ENCODE measurements at places on chromosomes 6 and 20.

GRCh38 chr6:34386316-34387137 is 5.9 kb downstream of the NUDT3 start:
- DNase-seq = no peak

GRCh38 chr6:140773276-140773675 is 1359.4 kb upstream of the GJE1 start:
- DNase-seq = no peak

GRCh38 chr6:123803504-123804013 is at the start of gene NKAIN2:
Gene NKAIN2 (plus strand): TSS chr6:123803865.
- no peak for DNase-seq

- no peak for DNase-seq
Observed at GRCh38 chr6:111784433-111784832, 88.8 kb downstream of the FYN start.

DNA sequence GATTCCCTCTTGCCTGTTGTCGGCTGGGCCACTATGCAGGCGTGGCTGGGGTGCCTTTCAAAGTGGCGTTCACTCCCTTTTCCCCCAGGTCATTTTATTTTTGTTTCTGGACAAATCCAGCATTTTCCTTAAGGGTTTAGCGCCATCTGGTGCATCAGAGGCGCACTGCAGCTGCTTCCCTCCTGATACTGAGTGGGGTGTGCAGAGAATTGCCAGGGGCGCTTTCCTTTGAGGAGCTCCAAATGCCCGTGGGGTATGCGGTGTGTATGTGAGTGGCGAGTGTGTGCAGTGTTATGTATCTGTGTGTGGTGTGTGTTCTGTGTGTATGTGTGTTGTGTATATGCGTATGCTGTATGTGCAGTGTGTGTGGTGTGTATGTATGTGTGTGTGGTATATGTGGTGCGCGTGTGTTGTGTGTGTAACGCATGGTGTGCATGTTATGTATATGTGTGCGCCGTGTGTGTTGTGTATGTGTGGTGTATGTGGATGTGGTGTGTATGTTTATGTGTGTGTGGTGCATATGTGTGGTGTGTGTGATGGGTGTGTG is 100.1 kb upstream of the AGPAT4 start:
- peak; percentile 34 for DNase-seq

DNA sequence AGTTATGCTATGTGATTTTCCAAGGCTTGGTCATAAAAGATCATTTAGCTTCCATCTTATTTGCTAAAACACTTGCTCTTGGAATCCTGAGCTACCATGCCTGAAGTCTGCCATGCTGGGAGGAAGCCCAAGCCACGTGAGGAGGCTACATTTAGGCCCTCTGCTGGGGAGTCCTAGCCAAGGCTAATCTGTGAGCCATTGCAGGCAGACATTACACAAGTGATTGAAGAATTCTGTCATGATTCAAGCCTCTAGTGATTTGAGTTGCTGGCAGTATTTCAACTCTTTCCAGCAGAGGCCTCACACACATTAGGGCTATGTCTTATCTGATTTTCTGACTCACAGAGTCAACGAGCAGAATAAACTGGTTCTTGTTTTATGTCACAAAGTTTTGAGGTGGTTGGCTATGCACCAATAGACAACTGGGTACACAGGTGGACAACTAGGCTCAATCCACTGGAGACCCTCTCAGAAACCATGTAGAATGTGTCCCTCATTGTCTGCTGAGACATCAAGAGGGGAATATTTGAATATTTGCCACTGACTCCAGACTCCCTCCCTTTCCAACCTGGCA is 227.2 kb upstream of the SULF2 start:
- no peak for DNase-seq

- DNase-seq = no peak
Observed at GRCh38 chr20:41300886-41301285, 16.6 kb downstream of the ZHX3 start.

DNA sequence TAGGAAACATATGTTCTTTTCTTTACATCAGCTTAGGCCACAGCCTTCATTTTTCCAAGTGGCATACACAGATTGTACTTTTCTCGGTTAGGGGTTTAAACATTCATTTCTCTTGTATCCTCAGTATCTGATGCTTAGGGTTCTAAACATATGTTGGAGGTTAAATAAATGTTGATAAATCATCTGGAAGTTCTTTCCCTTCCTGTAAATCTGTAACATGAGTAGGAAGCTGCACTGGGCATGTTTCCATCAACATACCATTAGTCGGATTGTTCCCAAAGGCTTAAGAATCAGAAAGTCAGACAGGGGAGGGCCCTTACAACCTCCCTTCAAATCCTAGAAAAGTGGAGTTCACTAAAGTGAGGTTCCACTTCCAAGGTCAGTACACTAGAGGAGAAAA is 54.8 kb upstream of the BCLAF1 start:
- no peak for DNase-seq

DNA sequence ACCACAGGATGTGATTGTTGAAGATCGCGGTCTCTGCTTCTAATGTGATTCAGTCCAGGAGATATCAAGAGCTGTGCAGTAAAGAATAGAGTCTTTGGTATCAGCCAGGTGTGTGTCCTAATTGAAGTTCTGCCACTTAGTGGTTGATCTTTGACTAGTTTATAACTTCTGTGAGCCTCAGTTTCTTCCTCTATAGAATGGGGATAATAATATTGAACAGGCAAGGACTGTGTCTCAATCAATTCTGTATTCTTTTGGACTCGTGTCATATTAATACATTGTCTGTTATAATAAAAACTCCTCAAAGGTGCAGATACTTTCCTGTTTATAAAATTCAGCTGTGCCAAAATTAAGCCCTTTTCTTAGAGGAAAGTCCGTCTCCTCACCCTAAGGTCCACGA is 23.1 kb upstream of the NCOA6 start:
- DNase-seq = no peak

GRCh38 chr6:25435416-25435985 is 156.3 kb downstream of the CARMIL1 start:
- DNase-seq = no peak

DNA sequence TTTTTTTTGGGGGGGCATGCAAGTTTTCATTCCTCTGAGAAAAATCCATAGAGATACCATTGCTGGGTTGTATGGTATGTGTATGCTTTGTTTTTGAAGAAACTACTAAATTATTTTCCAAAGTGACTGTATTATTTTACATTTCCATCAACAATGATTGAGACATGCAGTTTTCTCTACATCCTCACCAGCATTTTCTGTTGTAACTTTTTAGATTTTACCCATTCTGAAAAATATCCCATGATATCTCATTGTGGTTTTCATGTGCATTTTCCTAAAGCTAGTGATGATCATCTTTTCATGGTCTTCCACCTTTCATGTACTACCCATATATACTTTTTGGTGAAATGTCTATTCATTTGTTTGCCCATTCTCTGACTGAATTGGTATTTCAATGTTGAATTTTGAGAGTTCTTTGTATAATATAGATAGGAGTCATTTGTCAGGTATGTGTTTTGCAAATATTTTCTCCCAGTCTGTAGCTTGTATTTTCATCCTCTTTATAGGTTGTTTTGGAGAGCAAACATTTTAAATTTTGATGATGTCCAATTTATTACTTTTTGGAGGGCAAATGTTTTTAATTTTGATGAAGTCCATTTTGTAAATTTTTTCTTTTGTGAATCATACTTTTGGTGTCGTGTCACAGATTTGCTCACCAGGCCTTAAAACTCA is 827.5 kb upstream of the CITED2 start:
- no peak for DNase-seq

GRCh38 chr20:32358883-32359632 is 927 bp downstream of the ASXL1 start:
- peak; percentile 62 for DNase-seq

GRCh38 chr6:124076336-124077048 is 272.8 kb downstream of the NKAIN2 start:
- DNase-seq = no peak

- no peak for DNase-seq
Observed at GRCh38 chr6:37689381-37689780, 8.3 kb downstream of the MDGA1 start.

- DNase-seq = no peak
Observed at GRCh38 chr6:26295691-26296555, 69.1 kb upstream of the BTN3A2 start.

GRCh38 chr6:4369616-4370015 is 234.2 kb upstream of the ECI2 start:
- DNase-seq = no peak

DNA sequence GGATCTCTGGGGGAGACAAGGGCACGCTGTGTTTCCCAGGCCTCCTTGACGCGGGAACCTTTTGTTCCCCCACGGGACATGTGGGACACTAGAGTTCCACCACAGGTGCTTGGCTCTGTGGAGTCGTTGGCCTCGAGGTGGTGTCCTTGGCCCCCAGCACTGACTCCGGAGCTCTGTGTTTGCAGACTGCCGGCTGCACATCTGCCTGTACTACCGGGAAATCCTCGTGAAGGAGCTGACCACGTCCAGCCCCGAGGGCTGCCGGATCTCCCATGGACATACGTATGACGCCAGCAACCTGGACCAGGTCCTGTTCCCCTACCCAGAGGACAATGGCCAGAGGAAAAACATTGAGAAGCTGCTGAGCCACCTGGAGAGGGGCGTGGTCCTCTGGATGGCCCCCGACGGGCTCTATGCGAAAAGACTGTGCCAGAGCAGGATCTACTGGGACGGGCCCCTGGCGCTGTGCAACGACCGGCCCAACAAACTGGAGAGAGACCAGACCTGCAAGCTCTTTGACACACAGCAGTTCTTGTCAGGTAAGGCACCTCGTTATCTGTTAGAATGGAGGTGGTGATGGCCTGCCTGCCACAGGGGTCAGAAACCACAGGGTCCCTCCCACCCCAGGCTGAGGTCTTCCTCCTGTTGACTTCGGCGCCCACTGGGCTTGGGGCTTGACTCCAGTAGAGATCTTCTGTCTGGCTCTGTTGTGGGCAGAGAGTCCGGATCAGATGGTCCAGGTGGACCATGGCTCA is 9.9 kb downstream of the IRF4 start:
- DNase-seq = no peak

DNA sequence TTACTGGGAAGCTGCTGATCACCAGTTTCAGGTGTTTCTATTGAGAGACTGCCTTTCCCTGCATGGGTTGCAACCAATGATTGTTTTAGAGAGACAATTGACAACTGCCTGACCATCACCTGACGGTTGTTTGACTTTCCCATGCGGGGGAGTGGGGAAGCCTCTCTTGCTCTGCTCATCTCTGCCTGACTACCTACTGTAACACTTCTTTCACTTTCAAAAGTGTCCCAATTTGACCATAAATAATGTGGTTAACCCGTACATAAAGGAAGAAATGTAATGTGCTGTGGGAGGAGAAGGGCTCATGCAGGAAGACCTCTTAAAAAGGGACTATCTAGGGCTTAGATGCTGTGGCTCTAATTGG is 122.1 kb upstream of the PHACTR1 start:
- no peak for DNase-seq

GRCh38 chr6:75285283-75285639 is 669 bp upstream of the TMEM30A start:
- no peak for DNase-seq

DNA sequence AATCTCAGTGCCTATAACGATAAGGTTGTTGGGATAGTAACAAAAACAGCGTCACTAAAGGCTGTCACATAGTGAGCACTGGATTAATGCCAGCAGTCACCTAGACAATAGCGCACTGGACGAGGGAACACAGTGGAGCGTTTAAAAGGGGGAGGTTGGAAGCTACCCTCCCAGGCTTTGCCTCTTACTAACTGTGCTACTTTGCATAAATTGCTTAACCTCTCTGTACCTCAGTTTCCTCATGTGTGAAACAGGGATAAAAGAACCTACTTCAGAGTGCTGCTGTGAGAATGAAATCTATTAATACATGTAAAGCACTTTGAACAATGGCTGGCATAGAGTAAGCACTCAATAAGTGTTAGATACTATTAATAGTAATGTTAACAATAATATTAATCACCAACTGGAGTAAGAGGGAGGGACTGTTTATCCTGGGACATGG is 10.5 kb downstream of the BCL2L1 start:
- DNase-seq = no peak

DNA sequence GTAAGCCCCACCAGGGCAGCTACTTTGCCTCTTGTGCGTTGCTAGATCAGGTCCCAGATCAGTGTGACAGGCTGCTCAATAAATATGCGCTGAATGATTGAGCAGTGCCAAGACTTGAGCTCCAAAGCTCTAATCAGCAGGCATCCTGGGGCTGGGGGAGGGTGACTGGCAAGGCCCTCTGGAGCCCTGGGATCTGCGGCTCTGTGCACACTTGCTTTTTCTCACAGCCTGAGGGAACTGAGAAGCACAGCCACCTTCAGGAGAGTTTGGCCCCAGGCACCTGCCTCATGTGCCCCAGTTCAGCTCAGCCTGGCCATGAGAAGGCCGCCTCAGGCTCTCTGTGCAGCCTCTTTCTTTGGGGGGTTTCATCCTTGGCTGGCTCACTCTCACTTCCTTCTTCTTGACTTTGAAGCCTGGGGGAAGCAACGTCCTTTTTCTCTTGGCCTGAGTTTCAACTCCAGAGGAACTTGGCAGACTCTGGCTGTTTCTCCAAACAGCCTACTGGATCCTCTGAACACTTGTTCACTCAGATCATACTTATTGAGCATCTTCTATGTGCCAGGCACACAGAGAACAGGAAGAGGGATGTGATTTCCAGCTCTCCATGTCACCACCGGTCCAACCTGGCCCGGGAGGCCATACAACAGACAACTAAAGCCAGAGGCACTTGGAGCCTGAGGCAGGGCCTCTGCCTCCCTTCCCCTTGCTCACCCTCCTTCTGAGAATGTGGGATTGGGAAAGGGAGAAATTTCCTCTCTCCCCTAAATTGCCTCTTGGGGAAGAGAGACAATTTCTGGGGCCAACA is 114.0 kb downstream of the VEGFA start:
- no peak for DNase-seq

GRCh38 chr6:53608396-53608795 is 57.2 kb downstream of the KLHL31 start:
- DNase-seq = no peak

- no peak for DNase-seq
Observed at GRCh38 chr20:18443886-18444285, 22.9 kb downstream of the DZANK1 start.

GRCh38 chr6:154251116-154251515 is 105.5 kb downstream of the IPCEF1 start:
- DNase-seq = no peak

DNA sequence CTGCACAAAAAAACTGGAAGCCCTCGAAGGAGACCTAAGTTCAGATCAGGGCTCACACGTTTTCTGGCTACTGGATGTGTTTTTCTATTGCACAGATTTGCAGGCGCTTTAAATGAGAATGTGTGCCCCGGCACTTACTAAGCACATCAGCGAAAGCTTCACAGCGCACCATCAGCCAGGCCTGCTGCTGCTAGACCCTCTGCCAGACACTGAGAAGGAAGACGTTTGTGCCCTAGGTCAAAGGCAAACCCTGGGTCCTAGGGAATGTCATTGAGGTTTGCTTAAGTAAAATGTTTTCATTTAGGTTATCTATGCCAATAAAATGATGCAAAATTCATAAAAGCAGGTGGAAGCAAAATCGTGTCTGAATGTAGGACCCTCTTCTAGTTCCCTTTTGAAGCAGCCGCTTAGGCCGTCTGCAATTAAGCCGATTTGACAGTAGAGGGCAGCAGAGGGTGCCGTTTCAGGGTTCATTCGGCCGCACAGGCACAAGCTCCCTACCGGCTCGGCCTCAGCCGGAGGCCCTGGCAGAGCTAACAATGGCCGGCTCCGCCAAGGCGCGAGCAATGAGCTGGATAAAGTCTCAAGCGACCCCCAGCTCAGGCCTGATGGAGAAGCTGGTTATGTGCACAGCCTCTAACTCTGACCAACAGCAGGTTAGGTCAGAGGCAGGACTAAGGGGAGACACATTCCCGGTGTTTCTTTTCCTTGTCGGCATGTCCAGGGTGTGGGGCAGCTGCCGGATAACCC is 107.2 kb upstream of the FOXA2 start:
- DNase-seq = peak; percentile 19

GRCh38 chr20:11170025-11170424 is 496.2 kb upstream of the JAG1 start:
- DNase-seq = no peak
